Cardiac muscle cell (in vitro differentiated cells and primary cell): ENCODE measurements at places on chromosomes 3 and 15. TPM values are rescaled to one million over a fixed set of nuclear protein-coding genes. Genes with fewer than 3 reads are reported as not detected.
A peak's percentile ranks its signal among the peaks of the same experiment; 100 is the strongest.

- no peak for DNase-seq
- H3K27ac ChIP-seq, result no peak overlapping the region
- no peaks in the 10 kb centered on the region for H3K36me3 ChIP-seq
- no peak overlapping the region for H3K4me3 ChIP-seq
- H3K4me1 ChIP-seq, result peaks cover 41% of the 10 kb centered on the region
These were observed 233.6 kb downstream of the WDR72 start for GRCh38 chr15:53525894-53526293.

DNA sequence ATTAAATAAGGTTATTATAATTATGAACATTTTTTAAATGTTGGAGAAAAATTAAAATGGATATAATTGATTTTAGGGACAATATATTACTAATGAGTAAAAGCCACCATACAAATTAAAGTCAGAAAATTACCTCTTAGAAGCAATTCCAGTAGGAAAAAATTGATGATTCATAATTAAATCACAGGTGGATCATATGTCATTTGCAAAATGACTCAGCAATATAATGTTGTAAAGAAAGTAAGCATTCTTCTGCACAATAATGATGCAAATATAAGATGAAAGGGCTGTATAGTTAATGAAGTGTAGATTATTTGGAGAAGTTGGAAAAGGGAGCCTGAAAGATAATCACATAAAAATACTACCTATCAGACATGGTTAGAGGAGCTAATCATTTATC is 25.8 kb downstream of the ZPLD1 start:
- no peak overlapping the region for H3K27ac ChIP-seq
- no peaks in the 10 kb centered on the region for H3K36me3 ChIP-seq
- no peak for DNase-seq
- no peaks in the 10 kb centered on the region for H3K27me3 ChIP-seq

DNA sequence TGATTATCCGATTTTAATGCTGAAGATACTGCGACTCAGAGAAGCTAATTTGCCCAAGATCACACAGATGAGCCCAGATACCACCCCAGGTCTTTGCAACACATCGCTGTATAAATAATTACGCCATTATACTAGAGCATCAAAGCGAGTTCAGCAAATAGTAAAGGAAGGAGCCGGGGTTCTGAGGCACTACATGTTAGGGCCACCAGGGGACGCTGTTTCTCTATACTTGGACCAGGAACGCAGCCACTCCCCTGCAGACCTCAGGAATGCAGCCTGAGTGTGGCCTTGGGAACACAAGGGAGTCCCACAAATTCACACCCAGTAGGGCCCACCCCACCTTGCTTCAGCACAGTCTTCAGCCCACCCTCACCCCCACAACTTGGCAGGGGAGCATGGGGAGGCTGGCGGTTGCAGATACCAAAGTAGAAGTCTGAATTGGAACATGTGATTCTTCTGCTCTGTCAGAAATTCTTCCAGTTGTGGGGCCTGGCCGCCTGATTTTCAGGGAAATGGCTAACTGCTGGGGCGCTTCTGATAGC is 57.8 kb upstream of the RYK start:
- H3K27me3 ChIP-seq, result no peaks in the 10 kb centered on the region
- H3K36me3 ChIP-seq, result no peaks in the 10 kb centered on the region
- peak; percentile 88 for DNase-seq
- no peak overlapping the region for H3K4me3 ChIP-seq
- peaks cover 4% of the 10 kb centered on the region for H3K4me1 ChIP-seq

Gene CKMT1B
- 1.5 and 3.8 TPM in 2 replicates for total RNA-seq
